CD4-positive, alpha-beta T cell treated with Interleukin-6 for 4 hours (primary cell): ENCODE measurements at places on chromosomes 6 and 20.

DNA sequence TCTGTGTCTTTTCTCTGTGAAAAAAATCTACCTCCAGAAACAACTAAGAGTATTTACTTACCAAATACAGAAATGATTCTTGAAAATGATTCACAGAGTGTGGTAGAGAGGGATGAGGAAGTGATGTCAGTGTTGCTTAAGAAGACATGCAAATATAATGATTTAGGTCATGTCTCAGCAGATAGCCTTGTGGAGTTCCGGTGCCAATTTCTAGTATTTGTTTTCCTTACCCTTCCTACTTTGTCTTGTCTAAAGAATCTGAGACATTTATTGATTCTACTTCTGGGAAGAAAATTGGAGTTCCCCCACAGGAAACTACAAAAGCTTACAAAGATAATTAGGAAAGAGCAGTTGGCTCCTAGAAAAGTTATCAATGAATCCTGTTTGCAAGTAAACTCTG, 68.8 kb downstream of the GJA1 start:
- no peak for DNase-seq

GRCh38 chr20:12199703-12200102, 282.0 kb downstream of the BTBD3 start:
- DNase-seq, result no peak

GRCh38 chr20:36541768-36542488, 609 bp downstream of the MYL9 start:
- peak; percentile 7 for DNase-seq

DNA sequence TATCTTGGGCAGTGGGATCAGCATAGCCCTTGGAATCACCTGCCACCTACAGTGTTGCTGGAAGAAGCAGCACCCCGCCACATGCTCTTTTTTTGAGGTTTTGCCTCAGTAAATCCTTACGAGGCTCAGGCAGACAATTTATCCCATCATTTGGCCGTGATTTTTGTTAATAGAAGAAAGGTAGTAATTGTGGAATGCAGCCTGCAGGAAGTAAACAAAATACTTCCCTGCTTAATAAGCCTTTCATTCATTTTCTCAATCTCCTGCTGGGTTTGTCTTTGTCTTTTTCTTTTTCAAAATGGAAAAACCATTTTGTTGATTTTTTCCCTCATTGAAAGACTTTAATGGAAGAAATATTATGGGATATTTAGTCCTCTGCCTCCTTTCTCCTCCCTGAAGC, 93.7 kb upstream of the CD83 start:
- DNase-seq, result no peak

DNA sequence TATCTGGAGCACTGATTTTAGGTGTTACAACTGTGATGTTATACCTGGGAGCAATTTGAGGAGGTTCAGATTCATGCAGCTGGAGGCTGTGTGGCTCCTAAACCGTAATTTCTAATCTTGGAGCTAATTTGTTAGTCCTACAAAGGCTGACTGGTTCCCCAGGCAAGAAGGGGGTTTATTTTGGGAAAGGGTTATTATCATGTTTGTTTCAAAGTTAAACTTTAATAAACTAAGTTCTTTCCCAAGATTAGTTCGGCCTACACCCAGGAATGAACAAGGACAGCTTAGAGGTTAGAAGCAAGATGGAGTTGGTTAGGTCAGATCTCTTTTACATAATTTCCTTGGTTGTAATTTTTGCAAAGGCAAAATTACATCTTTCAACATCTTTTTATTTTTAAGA, 135.8 kb downstream of the MYO6 start:
- no peak for DNase-seq

- no peak for DNase-seq
Observed at GRCh38 chr6:64996301-64996700, 710.7 kb downstream of the EYS start.

GRCh38 chr6:35476004-35476403, 7.8 kb downstream of the RPL10A start:
- DNase-seq, result no peak

DNA sequence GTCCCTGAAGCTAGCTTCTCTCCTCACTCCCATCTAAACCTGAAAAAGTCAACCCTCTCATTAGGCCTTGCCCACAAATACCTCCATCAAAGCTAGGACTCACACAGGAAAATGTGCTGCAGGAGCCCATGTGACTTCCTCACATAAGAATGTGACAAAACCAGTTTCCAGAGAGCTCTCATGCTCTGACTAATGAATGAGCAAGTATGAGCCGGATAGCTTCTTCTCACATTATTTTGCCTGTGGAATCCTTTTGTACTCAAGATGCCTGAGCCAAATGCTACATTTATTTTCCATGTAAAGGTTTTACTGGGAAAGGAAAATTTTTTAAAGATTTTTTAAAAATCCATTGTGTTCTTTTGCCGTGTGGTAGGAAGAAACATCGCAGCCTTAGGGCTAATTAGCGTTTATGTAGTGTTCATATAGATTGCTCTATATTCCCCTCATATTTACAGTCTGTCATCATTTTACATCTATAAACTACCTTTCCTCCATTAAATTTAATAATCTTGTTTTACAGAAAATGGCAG, 68.6 kb upstream of the CCN6 start:
- DNase-seq, result peak; percentile 61

- DNase-seq, result no peak
Observed at GRCh38 chr6:161745594-161746141, 471.8 kb upstream of the AGPAT4 start.

GRCh38 chr6:508614-509013, 117.1 kb downstream of the IRF4 start:
- DNase-seq, result no peak

DNA sequence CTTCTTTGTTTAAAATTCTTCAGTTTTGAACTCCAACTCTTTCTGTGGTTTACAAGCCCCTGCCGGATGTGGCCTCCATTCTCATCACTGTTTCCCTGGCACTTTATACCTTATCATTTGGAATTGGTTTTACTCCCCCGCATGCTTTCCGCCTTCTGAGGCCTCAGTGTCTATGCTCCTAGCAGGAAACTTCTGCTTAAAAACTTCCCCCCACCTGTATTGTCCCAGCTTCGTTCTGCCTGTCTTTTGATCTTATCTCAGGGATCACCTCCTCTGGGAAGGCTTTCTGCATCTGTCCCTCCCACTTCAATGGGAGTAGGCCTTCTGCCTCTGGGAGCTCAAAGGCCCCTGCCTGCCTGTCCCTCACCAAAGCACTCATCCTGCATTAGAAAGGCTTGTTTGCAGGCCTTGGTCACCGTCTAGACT, 3.4 kb upstream of the ANGPT4 start:
- no peak for DNase-seq

DNA sequence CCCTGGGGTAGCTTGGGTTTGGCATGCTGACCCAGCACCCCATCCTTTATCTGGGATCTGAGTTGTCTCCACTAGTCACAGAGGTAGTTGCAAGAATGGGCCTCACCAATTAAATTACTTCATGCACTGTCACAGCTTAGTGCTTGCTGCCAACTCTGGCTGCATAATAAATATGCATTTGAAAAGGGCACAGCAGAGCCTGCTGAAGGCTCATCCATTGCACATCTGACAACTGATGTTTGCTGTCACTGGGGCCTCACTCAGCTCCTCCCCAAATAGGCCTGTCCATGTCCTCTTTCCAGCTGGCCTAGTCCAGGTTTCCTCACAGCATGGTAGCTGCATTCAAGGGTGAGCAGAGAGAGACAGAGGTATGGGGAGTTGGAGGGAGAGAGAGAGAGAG, 13.3 kb upstream of the NXT1 start:
- DNase-seq, result no peak

DNA sequence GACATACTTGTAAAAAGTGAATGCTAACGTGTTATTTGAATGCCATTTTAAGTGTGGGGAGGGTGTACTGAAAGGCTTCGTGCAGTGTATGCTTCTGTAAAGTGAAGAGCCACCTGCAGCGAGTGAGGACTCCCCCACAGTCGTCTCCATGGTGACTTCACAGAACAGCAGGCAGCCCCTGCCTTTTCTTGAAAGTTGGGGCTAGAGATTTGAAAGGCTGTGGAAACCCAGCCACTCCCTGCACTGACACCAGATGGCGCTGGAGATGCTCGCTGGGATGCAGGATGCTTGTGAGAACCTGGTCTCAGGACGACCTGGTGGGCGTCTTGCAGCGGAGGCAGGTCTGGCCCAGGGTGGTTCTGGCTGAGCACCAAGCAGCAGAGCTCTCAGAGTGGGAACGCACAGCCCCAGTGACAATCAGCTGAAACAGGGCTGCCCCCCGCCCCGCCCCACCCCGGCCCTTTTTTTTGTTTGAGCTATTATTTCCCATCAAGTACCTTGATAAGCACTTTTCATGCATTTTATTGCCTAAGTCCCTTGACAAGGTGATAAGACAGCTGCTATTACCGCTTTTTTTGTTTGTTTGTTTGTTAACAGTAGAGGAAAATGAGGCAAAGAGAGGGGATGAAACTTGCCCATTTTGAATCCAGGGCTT, 150.3 kb downstream of the SYCP2 start:
- DNase-seq, result peak; percentile 6

- peak; percentile 87 for DNase-seq
Observed at GRCh38 chr20:5788385-5788895, 38.2 kb downstream of the SHLD1 start.

DNA sequence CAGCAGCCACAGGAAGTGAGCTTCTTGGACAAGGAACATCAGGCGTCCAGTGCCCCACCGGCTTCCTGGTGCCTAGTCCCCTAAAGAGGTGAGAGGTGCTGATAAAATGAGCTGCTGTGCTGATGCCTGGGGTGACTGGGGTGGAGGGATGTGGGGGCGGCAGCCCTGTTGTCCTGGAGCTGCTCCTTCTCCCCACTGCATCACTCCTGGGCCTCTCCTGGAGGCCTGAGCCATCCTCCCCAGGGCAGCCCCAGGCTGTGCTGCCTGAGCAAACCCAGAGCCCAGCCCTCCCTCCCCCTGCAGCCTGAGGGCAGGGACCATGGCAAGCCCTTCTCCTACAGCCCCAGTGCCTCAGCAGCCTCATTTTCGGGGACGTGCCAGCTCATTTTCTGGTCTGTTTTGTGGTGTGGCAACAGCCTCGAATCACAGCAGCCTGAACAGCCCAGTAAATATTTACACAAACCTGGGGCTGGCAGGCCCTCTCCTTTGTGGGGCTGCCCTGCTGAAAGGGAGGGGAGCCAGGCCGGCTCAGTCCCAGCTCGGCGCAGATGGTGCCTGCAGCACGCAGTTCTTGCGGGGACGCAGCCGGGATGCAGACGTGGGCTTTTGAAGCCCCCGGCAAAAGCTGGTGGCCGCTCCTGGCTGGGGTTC, 259.9 kb downstream of the DLL1 start:
- no peak for DNase-seq

DNA sequence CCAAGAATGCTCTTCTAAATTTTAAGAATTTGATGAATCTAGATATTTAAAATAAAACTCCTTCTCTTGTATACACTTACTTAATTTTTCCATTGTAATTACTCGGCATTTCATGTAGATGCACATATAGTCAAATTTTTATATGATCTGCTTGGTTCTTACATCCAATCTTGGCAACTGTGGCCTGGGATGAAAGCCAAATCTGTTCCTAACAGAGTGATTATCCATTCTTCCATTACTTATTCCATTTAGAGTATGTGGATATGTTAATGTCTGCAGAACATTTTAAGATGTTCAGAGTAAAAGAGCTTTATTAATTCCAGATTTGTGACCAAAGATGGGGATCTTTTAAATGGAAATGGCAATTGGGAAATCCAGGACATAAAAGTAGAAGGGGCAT, 144.1 kb upstream of the PDE7B start:
- no peak for DNase-seq

GRCh38 chr6:73699676-73700459, 3.9 kb downstream of the CD109 start:
- no peak for DNase-seq

GRCh38 chr6:106000935-106001334, 85.2 kb upstream of the PRDM1 start:
- DNase-seq, result no peak

DNA sequence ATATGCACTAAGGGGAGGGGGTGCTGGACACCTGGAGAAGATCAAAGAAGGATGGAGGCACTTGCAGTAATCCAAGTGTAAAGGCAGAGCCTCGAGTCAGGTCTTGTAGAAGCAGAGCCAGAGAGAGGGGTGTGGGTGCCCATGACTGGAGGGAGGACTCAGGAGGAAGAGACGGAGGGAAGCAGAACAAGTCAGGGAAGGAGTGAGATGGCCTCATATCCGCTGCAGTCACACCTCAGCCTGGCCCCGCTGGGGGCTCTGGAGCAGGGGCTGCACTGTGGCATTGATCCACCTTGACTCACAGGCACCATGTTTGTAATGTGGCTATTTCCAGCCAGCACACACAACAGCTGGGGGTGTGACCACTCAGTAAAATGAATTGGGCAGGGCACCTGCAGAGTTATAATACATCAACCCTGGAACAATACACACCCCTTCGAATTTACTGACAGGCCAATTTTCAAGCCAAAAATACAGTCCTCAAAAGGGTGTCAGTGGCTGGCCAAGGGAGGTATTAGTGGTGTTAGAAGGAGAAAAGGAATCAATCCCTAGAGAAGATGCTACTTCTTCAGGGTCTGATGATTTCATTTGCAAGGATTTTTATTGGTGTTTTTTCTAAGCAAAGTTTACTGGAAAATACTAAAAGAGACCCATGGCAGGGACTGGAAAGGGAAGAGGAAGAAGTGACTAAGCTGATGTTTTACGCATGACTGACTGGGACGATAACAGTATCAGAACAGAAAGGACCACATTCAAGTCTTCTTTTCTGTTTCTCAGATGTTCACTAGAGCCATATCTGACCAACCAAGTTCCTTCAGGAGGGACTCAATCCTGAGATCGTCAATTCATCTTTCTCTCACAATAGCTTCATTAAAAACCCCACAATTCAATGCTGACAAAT, 18.9 kb upstream of the NXT1 start:
- DNase-seq, result no peak

DNA sequence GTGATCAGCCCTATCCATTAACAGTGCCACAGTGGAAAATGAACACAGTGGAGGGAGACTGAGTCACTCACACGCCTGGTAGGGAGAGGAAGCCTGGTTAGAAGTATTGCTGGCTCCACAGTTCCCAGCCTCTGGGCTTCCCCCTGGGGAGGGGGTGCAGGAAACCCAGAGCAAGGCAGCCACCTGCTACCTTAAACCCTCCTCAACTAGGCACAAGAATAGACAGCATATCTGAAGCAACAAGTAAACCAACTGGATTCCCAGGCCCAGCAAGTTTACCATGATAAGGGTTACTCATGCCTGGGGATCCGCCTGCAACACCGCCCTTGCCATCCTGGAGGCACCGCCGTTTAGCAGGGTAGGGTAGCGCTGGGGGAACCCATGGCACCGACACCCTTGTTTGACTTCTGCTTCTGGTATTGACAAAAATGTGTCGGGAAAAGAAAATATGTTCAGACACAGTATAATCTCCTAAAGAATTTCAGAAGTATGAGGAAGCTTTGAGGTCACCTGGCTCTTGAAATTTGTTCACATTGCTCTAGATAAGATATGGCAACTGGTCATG, 38.3 kb downstream of the SLC22A23 start:
- no peak for DNase-seq
